ENCODE measurements at places on chromosomes 1 and 21.

- DNase-seq = no peak
These were observed 342.0 kb downstream of the SIPA1L2 start for GRCh38 chr1:232287676-232288569.

DNA sequence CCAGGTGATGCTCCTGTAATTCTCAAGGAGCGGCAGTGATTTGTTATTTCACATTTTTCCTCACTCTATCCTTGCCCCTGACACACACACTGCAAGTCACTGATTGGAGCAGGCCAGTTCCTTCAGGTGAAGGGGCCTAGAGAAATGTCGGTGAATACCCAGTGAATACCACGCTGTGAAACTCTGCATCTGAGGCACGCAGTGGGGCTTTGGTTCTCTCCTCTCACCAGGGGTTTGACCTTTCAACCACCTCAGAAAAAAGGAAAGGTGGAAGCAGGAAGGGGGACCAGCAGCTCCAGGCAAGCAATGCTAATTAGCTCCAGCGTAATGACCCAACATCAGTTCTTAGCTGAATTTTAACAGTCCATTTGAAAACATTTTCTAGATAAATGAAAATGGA lies 532 bp upstream of the FAM177B start:
- DNase-seq = no peak

- no peak for DNase-seq
These were observed 87.1 kb upstream of the COL6A1 start for GRCh38 chr21:45894450-45894825.

GRCh38 chr21:35508139-35508888 lies 459.2 kb upstream of the RUNX1 start:
- no peak for DNase-seq

GRCh38 chr1:116439701-116440100 lies 66.7 kb downstream of the ATP1A1 start:
- no peak for DNase-seq

- no peak for DNase-seq
These were observed 287.4 kb upstream of the ZP4 start for GRCh38 chr1:238177960-238178645.

- no peak for DNase-seq
These were observed 9.6 kb upstream of the ADARB1 start for GRCh38 chr21:45064618-45065399.

Measured in glomerular endothelial cell (primary cell).